Right ventricle myocardium superior (tissue), 1 donor: ENCODE measurements at places on chromosomes 7 and 10. TPM values are rescaled to one million over a fixed set of nuclear protein-coding genes. Genes with fewer than 3 reads are reported as not detected.

The HOGA1 gene
- total RNA-seq: 18.7 TPM

The OR6V1 gene
- total RNA-seq: not detected

GRCh38 chr10:132462463-132463332, 65.7 kb downstream of the PWWP2B start:
- DNase-seq: peak; percentile 40

The PNLIPRP1 gene
- total RNA-seq: not detected

DNA sequence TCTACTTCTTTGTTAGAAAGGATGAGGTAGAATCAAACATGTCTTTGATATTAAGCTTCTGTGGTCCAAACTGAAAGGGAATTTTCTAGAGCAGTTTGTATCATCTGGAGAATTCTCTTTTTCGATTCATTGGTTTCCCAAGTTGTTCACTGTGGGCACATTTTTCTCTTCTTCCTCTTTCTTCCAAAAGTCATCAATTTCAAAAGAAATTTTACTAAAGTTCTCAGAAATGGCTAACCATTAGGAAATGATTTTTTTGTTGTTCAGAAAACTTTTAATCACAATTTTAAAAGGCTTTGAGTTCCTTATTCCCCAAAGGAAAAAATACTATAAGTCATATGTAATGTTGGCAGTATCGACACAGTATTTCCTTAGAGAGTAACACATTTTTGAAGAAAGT, 28.3 kb upstream of the CCDC6 start:
- no peak for DNase-seq

The HSPA12A gene
- total RNA-seq: 15.9 TPM

The PRR15 gene
- not detected for total RNA-seq

DNA sequence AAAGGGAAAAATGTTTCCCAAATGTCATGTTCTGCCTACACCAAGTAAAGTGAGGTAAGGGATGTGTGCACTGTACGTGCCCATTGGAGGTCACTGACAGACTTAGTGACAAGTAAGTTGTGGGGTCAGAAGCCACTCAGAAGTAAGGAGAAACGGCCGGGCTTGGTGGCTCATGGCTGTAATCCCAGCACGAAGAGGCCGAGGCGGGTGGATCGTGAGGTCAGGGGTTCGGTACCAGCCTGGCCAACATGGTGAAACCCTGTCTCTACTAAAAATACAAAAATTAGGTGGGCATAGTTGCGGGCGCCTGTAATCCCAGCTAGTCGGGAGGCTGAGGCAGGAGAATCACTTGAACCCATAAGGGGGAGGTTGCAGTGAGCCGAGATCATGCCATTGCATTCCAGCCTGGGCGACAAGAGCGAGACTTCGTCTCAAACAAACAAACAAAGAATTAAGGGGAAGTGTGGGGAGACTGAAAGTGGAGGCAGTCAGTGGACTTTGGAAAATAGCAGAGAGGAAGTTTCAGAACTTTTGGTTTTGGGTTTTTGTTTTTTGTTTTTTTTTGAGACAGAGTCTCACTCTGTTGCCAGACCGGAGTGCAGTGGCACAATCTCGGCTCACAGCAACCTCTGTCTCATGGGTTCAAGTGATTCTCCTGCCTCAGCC, 114.8 kb downstream of the WDFY4 start:
- no peak for DNase-seq

The MYL10 gene
- not detected for total RNA-seq

The OR9A2 gene
- total RNA-seq: 0.22 TPM

GRCh38 chr10:78520737-78521430, 487.2 kb downstream of the RPS24 start:
- no peak for DNase-seq

DNA sequence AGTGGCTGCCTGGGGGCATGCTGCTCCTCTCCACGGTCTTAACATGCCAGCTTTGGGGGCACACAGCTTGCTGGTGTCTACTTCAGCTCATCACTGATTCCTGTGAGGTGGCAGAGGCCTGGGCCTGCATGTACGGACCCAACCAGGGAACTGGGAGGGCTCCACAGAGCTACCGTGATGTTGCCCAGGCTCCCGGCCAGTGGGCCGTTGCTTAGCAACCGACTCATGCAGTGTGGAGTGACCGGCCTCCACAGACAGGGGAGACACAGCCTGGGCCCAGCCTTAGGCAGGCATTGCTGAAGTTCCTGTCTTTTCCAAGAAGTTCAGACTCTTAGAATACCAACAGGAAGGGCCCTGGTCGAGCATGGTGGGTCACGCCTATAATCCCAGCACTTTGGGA, 25.8 kb upstream of the SH2B2 start:
- peak; percentile 62 for DNase-seq

- no peak for DNase-seq
These were observed 23.3 kb upstream of the INMT start for GRCh38 chr7:30728591-30729100.

The TAF5 gene
- total RNA-seq: 2.7 TPM

DNA sequence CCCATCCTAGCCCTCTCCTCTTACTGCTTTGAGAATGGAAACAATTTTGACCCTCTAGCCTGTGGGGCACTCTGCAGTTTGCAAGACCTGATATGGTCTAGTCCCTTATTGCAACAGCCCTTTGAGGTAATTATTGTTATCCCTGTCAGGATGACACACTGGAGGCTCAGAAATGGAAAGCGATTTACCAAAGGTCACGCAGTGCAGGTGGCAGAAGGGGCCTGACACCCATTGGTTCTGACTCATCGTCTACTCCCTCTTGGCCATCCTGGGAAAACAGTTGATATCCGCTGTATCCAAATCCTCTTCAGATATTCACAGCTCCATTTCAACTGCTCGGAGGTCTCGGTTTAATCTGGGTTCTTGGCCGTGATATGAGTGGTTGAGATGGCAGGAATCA, 44.7 kb upstream of the AQP1 start:
- no peak for DNase-seq

DNA sequence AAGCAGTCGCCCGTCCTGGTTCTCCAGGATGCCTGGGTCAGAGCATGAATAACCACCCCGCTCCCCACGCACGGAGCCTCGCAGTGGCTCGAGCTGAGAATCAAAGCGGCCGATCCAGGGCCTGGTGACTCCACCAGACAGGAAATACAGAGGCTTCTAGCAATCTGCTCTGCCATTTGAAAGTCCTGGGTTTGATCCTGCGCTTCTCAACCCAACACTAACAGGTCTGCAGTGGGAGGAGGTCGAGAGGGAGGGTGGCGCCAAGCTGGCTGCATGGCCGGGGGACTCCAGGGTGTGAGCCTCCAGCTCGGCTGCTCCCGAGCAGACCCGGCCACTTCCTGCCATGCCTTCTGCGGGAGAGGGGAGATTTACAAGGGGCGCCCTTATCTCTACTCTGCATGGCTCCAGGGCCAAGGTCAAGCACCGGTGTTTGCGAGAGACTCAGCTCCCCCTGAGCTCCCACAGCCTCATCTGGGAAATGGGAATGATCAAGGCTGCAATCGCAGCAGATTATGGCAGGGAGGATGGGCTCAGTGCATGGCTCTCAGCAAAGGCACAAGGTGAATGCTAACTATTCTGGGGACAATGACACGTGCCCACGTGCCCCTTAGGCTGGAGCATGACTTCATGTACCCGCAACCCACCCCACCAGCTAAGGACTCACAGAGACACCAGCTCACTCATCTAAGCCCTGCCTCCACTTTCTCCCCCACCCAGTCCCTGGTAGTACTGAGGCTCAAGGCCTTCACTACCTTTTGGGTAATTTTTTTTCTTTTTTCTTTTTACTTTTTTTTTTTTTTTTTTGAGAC, 73.9 kb upstream of the TNRC18 start:
- no peak for DNase-seq

The AKR1B15 gene
- total RNA-seq: not detected

DNA sequence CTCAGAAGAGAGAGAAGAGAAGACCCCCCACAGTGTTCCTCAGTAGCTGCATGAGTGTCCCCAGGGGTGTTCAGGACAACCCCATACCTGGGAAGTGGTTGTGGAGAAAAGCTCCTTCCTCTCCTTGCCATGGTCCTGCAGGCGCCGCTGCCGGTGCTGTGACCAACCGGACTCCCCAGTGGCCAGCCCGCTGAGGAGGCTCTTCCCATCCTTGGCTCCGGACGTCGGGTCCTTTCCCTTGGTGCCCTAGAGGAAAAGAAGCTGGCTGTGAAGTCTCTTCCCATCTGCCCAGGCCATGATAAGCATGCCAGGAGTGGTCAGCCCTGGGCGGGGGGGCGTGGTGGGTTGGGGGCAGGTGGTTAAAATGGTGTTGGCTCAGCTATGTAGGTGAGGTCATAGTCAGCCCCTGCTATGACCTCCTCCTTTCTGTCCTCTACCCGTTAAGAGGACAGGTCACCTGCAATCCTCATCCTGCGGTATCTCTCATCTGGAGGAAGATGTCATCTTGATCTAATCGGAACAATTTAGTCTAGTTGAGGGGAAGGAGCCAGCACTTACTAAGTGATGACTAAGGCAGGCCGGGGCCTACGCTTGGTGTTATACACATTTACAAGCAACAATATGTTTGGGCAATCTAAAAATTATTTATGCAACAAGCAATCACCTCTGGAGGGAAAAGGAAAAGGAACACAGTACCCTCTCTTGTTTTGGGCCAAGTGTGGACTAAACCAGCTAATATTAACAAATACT, 13.2 kb downstream of the WDR91 start:
- no peak for DNase-seq

GRCh38 chr7:77290425-77290824, 90.8 kb upstream of the FGL2 start:
- no peak for DNase-seq

The CEP55 gene
- 0.59 TPM for total RNA-seq

GRCh38 chr10:99172950-99173349, 62.7 kb downstream of the HPSE2 start:
- no peak for DNase-seq

DNA sequence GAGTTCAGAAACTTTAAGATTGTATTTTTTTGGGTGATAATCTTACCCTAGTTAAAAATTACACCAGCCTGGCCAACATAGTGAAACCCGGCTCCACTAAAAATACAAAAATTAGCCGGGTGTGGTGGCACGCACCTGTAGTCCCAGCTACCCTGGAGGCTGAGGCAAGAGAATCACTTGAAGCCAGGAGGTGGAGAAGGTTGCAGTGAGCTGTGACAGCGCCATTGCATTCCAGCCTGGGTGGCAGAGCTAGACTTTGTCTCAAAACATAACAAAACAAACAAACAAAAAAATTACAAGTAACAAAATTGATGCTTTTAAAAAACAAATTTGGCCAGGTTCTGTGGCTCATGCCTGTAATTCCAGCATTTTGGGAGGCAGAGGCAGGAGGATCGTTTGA, 76.7 kb downstream of the ANKRD61 start:
- no peak for DNase-seq

DNA sequence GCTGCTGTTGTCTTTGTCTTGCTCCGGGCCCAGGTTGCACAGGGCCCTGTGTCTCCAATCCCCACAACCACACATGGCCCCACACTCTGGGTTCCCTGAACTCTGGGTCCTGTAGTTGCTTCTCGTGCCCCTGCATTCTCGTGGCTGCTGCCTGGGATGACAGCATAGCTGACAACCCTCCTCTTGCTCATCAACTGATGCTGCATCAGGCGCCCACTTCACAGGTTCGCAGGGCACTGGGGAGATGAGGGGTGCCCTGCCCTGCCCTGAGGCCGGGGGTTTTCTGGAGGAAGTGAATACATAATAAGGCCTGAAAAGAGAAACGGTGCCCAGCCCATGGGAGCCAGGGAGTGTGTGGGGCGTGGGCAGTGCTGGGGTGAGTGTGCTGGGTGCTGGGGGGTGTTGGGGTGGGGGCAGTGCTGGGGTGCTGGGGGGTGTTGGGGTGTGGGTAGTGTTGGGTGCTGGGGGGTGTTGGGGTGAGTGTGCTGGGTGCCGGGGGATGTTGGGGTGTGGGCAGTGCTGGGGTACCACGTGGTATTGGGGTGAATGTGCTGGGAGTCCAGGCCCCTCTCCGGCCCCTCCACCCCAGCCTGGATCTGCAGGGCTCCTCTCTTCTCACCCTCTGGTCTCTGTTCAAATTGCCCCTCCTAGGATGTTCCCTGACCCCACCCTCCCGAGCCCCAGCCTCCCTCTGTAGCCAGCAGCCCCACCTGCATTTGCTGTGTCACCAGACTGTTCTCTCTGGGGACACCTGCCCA, 2.0 kb upstream of the MTG1 start:
- no peak for DNase-seq

DNA sequence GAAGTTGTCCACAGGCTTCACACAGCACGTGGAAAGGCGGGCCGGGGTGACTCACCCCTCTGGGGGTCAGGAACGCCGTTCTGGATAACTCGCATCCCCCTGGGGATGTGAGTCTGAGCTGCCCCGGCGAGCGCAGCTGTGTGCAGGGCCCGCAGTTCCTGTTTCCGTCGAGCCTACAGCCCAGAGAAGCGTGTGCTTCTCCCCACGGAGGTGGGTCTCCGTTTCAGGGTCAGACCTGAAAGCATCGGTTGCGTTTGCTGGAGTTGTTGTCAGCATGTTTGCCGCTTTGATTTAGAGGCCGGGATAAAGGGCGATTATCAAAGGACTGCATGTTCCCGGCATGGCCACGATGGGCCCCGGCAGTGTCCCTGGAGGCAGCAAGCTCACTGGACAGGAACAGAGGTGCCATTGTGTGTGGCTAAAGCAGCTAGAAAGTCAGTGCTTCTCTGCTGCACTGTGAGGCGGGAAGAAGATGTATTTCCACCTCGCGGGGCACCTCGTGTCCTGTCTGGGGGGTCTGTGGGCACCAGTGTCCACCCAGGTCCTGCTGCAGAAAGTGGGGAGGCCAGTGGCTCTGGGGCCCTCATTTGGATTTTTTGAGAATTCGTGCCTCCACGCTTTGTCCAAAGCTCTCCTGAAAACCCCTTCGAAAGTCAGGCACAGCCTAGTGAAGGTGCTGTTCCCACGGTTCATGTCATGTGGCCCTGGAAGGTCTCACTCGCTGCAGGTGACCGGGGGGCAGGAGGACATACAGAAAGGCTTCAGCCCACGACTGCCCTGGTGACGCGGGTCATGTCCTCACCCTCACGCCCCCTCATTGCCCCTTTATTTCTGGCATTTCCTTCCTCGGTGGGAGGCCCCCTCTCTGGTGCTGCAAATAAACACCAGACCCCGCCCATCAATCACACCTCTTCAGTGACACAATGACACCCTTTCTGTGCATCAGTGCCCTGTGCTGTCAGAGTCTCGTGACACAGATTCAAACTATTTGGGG, 27.4 kb upstream of the GDI2 start:
- peak; percentile 53 for DNase-seq

DNA sequence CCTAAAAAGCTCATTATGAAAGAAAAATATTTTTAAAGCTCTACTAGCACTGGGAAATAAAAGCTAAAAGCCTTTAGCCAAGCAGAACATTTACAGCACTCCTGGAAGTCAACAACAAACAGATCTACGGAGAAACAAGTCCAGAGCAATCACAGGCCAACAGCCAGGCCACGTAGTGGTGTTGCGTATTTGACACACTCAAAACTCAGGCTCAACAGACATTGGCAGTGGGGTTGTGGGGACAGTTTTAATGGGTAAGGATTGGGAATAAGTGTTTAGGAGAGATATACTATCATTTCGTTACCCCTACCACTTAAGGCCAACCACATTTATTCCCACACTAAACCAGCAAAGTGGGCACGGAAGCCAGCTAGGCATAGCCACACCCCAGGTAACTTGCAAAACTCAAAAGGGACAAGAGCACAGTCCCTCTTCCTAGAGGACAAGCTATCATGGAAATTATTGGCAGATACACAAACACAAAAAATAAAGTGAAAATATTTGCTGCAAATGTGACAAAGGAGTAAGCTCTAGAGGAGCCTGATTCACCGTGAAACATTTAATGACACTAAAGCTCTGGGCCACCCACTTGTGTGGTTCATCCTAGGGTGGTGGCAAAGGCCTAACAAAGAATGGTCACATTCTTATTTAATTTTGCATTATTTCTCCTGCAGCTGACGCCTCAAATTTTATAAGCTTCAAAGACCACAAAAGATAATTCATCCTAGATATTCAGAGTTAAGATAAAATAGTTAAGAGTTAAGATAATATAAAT, 498.2 kb downstream of the TNS3 start:
- no peak for DNase-seq
